Stimulated activated CD4-positive, alpha-beta T cell treated with anti-CD3 and anti-CD28 coated beads, Interleukin-1b, Interleukin-23, amount 100 ng/mL, for 1 hour (primary cell): ENCODE measurements at places on chromosomes 3 and 15.

GRCh38 chr15:63500265-63501250 lies 3.8 kb upstream of the USP3 start:
- DNase-seq, result no peak

GRCh38 chr3:55180161-55180560 lies 252.3 kb upstream of the LRTM1 start:
- DNase-seq, result no peak

DNA sequence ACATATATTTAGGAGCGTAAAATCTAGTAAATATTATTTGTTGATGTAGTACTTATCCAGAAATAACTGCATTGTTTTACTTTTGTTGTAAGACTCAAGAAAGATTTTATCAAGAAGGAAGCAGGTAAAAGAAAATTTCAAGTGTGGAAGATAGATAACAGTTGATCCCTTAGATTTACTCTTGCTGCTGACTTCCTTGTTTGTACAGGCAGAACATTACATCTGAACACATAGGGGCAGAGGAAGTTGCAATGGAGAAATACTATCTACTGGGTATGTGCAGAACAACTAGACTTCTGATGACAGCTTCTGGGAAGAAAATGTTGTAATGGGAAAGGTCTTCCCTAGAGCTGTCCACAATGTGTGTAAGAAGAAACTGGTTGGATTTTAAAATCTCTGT lies 350.6 kb downstream of the NLGN1 start:
- DNase-seq, result no peak

- DNase-seq, result no peak
Measured at GRCh38 chr3:67357610-67358458, 296.6 kb downstream of the SUCLG2 start.

GRCh38 chr3:75342425-75342824 lies 321.7 kb upstream of the FRG2C start:
- no peak for DNase-seq

GRCh38 chr15:65916664-65917406 lies 47.5 kb downstream of the RAB11A start:
- DNase-seq, result no peak

- DNase-seq, result no peak
Measured at GRCh38 chr3:117745516-117745915, 1035.9 kb downstream of the TUSC7 start.

- no peak for DNase-seq
Measured at GRCh38 chr3:82306189-82306588, 544.7 kb upstream of the GBE1 start.

GRCh38 chr3:169772305-169772896 lies 795 bp upstream of the MYNN start:
- DNase-seq, result no peak

GRCh38 chr3:43584043-43584826 lies 37.6 kb downstream of the ANO10 start:
- no peak for DNase-seq

DNA sequence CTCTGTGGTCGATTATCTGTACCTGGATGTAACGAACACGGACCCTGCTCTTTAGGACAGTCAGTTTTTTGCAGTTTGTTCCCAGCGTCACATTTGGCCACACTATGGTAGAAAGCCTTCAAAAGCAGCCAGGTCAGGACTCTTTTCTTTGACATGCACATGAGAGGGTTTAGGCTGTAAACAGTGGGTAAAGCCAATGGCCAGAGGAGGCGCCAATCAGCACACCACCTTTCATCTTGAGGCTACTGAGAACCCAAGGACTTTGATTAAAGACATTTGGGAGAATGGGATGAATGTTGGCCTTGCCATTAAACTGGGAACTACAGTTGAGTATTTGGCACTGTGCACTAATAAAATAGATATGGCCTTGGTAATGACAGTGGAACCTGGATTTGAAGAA lies 225.9 kb downstream of the OXSM start:
- no peak for DNase-seq

GRCh38 chr3:62604751-62605351 lies 231.5 kb upstream of the FEZF2 start:
- no peak for DNase-seq

- DNase-seq, result no peak
Measured at GRCh38 chr3:136171097-136171542, 25.0 kb downstream of the MSL2 start.

DNA sequence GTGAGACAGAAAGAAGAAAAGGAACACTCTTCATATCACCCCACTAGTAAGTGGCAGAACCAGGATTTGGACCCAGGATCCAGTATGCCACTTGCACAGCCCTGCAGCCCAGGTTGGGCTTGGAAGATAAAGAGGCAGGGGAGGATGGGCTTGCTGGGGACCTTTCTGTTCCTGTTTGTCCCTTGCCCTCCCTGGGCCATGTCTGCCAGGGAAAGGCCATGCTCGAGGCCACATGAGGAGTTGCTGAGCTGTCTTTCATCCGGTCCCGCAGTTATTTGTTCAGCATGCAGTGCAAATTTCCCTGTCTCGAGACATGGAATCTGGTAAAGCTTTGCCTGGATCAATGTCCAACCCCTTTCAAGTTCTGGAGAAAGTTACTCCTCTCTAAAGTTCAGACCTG lies 116.0 kb upstream of the MRPS22 start:
- no peak for DNase-seq

GRCh38 chr3:150055332-150055731 lies 84.6 kb upstream of the PFN2 start:
- no peak for DNase-seq

GRCh38 chr15:100373942-100374341 lies 32.2 kb upstream of the ADAMTS17 start:
- no peak for DNase-seq

GRCh38 chr3:148335612-148336011 lies 362.1 kb upstream of the AGTR1 start:
- DNase-seq, result no peak
